Left cardiac atrium (tissue), 4 donors: ENCODE measurements at places on chromosomes 3 and 15. TPM values are rescaled to one million over a fixed set of nuclear protein-coding genes. Genes with fewer than 3 reads are reported as not detected.
A peak's percentile ranks its signal among the peaks of the same experiment; 100 is the strongest.

Gene CCR1
- 9.2 TPM for total RNA-seq

Gene FGD5
- 19.3 TPM for total RNA-seq

Gene VGLL4
- 28.6 TPM for total RNA-seq

Gene NANOGP8
- total RNA-seq, result not detected

Gene SH2D7
- total RNA-seq, result not detected

Gene ILDR1
- not detected for total RNA-seq

Gene GOLGA8H
- 0.18 TPM for total RNA-seq

Gene HTR3E
- total RNA-seq, result not detected

DNA sequence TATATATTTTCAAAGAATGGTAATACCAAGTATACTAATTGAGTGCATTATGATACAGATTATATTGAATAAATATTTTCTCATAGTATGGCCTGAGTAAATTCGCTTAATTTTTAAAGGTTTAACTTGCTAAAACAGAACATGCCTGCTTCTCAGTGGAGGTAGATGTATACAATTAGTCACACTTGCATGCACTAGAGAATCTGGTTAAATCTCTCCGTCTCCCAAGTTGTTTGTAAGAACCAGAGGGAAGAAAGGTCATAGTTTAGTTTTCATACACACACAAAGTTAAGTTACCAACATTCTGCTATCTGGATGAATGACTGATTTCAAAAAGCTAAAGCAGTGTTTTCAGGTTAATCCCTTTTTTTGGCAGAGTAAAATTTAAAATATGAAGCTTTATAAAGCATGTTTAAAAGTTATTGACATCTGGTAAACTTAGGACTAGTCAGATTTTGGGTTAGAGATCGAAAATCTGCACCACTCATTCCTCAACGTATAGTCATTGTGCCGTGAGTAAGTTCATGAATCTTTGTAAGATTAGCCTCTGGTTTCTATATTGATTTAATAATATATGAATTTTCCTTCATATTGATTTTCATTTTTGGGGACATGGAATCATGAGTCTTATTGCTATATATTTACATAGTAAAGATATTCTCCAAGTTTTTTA lies 117.6 kb upstream of the SAMMSON start:
- DNase-seq, result no peak

DNA sequence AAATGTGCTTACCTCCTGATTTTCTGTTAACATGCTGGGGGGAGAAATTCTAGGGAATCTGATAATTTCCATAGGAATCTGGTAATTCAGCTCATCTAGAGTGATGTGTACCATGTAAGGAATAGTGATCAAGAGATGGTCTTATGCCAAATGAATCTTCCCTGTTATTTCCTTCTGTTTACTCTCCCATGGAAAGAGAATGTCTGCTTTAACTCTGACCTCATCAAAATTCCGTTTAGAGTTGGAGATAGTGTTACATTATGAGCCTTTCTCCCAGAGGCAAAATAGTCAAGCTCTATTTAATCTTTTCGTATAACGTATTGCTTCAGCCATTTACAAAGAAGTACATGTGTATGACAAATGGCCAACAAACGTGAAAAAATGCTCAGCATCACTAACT lies 76.6 kb downstream of the ARHGEF26 start:
- no peak for DNase-seq

GRCh38 chr3:48440590-48440958 lies 517 bp downstream of the TMA7 start:
- DNase-seq, result no peak

GRCh38 chr3:11140030-11140712 lies 14.1 kb upstream of the HRH1 start:
- peak; percentile 65 for DNase-seq

DNA sequence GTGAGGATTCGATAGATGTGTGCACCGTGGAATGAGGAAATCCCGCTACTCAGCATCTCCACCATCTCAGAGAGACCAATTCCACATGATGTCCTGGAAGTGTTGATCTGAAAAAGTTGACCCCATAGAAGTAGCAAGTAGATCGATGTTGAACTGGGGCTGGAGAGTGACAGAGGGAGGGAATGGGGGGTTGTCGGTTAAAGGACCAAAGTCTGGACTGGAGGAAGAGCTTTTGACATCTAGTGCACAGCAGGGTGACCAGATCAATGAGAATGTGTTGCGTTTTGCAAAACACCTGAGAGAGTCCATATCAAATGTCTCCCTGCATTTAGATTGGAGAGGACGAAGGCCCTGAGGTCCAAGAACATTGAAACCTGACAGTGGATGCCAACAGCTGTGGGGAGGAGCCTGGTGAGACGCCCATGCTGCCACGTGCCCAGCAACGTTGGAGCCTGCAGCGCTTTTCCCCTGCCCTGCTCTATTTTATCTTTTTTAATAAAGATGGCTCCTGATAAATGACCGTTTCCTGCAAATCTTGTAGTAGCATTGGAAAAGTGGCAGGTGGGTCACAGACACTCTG lies 30.1 kb upstream of the RPL32 start:
- no peak for DNase-seq

GRCh38 chr15:36544518-36545466 lies 34.6 kb upstream of the CDIN1 start:
- DNase-seq, result no peak

- DNase-seq, result no peak
Measured at GRCh38 chr15:58374147-58374546, 57.6 kb upstream of the LIPC start.

DNA sequence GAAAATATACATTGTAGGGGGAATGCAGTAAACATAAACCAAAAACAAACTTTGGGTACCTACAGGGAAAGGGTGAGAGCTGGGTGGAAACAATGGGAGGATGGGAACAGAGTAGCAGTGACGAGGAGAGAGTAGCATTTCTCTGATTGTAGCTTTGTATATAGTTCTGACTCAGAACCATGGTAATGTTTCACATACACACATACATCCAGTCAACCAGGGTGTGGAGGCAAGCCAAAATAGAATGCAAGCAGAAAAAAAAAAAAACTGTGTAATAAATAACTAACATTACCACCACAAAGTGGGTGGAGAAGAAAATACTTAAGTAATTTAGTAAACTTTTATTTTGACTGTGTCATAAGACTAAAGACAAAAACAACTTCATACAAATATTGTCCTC lies 27.2 kb downstream of the BCL2A1 start:
- no peak for DNase-seq

DNA sequence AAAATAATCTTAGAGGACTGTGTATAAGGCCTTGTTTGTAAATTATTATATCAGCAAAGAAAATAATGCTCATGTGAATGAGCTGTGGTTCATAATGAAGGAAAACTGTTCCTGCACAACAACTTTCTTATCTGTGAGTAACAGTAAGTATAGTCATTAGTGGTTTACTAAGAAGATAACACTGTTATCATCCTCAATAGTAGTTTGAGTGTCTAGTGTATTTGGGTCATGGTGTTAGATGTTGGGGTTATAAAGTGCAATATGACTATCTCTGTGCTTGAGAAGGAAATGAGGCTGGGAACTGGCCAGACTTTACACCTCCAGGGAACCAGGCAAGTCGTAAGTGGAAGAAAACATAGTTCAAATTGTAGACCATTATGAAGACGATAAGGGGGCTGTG lies 15.6 kb downstream of the VPS8 start:
- DNase-seq, result no peak

DNA sequence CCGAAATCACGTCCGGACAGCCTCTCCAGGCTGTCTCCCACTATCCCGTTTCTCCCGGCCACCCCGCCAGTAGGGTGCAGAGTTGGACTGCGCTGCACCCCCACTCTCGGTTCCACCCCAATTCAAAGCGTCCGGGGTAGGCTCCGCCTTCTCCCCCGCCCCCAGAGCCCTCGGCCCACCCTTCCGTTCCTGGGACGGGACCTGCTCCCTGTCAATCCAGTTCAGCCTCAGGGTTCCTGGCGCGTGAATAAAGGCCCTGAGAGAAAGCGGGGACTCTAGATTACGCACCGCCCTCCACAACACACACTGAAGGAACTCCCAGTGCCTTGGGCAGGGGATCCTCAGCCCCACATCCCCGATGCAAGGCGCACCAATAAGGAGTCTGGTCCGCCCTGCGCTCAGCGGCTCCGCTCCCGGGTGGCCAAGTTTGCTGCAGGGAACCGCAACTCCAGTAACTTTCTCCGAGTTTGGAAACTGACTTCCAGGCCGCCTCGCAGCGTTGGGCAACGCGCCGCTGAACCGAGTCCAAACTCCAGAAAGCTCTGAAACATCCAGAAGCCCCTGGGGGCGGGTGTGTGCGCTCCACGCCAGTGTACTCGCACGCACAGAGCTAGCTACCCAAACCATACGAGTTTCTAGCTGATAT lies 1.9 kb downstream of the ADAMTS9 start:
- DNase-seq, result peak; percentile 92

DNA sequence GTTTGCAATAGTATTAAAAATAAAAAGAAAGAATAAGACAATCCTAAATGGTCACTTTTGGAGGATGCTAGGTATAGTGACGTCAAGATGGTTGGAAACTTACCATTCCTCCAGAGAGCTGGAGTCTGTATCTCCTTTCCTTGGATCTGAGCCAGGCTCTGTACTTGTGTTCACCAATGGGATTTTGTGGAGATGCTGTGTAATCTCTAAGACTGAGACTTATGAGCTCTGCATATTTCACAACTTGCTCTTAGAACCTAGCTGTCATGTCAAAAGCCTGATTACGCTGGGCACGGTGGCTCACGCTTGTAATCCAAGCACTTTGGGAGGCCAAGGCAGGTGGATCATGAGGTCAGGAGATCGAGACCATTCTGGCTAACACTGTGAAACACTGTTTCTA lies 126.8 kb upstream of the CLSTN2 start:
- no peak for DNase-seq

DNA sequence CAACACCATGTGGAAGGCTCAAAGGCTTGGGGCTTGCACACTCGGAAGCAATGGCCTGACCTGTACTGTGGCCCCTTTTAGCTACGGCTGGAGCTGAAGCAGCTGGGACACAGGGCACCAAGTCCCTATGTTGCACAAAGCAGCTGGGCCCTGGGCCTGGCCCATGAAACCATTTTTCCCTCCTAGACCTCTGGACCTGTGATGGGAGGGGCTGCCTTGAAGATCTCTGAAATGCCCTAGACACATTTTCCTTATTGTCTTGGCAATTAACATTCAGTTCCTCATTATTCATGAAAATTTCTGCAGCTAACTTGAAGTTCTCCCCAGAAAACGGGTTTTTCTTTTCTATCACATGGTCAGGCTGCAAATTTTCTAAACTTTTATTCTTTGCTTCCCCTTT lies 85.6 kb upstream of the ALDH1A3 start:
- DNase-seq, result no peak

- peak; percentile 70 for DNase-seq
Measured at GRCh38 chr3:71103430-71103921, 480.1 kb downstream of the FOXP1 start.

DNA sequence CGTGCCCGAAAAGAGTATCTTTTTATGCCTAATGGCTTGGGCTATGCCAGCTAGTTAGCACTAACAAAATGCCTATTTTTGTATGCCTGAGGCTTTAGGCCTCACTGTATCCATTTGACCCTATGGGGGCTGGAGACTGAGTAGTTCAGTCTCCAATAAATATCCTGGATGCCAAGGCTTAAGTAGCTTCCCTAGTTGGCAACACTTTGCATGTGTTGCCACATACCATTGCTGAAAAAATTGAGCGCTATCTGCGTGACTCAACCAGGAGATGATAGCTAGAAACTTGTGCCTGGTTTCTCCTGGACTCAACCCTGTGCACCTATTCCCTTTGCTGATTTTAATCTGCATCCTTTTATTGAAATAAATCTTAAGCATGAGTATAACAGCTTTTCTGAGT lies 58.4 kb upstream of the ATP2C1 start:
- no peak for DNase-seq

DNA sequence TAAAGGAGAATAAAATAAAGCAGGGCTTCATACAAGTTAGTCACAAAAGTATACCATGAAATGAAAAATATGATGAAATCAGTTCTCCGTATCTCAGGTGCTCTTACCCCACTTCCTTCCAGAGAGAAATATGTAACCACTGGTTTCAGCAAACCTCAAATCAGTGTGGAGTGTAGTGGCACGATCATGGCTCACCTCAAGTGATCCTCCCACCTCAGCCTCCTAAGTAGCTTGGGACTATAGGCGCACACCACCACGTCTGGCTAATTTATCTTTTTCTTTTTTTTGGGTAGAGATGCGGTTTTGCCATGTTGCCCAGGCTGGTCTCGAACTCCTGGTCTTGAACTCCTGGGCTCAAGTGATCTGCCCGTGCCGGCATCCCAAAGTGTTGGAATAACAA lies 24.2 kb downstream of the DENND4A start:
- DNase-seq, result no peak

- DNase-seq, result no peak
Measured at GRCh38 chr15:82647835-82648256, 683 bp upstream of the CPEB1 start.

- DNase-seq, result no peak
Measured at GRCh38 chr3:67389176-67389575, 265.2 kb downstream of the SUCLG2 start.

DNA sequence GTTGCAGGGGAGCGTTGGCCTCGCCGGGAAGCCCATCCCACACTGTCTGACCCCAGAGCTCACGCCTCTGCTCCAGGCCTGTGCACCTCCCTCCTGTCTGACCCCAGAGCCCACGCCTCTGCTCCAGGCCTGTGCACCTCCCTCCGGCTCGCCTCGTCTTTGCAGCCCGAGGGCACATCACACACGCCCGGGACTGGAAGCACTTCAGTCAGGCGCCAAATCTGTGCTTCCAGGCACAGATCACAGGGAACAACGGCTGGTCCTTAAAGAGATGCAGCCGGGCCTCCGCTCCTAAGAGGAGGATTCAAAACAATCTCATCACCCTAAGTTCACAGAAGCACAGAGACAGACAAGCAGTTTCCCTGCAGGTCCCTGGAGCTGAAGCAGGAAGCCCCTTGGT lies 103.0 kb upstream of the RPL32 start:
- DNase-seq, result no peak
